ENCODE measurements at places on chromosomes 2 and 18.

DNA sequence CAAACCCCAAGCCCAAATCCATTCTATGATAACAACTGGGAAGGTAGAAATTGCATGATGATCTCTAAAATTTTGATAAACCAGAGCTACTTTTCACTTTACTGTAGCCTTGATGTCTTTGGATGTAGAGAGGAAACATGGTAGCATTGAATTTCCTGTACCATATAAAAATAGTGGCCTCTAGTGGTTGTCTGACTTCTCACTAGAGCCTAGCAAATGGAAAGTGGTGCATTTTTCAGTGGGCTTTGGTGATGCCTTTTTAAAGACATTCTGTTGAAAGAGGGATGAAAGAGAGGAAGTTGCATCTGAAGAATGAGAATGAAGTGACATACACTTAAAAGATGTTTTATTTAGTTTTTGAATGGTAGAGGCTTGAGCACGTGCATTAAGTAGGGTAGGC is 662.2 kb downstream of the XIRP2 start:
- DNase-seq, result peak; percentile 43

- peak; percentile 2 for DNase-seq
Observed at GRCh38 chr2:30758191-30758651, 49.0 kb downstream of the CAPN13 start.

DNA sequence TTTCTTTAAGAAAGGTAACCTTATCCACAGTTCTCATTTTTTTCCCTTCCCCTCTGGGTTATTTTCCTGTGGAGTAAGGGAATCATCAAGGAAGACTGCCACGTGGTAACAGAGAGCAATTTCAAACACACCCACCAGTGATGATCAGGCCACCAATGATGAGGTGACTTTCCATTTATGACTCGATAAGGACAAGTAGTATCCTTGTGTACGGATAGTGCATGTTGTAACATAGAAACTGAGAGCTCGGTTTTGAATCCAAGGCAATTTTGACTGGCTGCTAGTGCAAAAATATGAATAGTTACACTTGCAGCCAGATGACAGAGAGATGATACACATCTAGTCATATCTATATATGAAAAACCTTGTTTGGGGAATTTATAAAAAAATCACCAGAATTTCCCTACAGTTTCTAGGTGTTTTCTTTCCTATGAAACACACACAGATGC is 143.6 kb upstream of the TCF4 start:
- DNase-seq, result no peak

GRCh38 chr2:101329026-101329425 is 20.5 kb upstream of the RNF149 start:
- peak; percentile 14 for DNase-seq

GRCh38 chr2:27572439-27572838 is 10.4 kb upstream of the ZNF512 start:
- DNase-seq, result no peak

DNA sequence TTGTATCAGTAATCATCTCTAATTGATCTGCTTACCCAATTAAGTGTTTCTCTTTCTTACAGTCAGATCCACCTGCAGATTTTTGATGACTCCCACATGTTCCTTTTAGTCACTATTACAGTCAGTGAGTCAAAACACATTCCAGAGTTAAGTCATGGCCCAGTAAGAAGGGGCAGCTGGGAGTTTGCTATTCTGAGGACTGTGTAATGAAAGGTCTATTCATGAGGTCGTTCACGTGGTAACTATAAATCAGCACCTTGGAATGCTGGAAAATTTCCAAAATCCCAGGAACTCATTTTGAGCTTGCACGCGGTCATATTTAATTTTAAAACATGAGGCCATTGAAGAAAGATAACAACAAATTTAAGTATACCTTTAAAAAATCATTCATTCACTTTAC is 252.5 kb downstream of the XIRP2 start:
- peak; percentile 96 for DNase-seq

- no peak for DNase-seq
Observed at GRCh38 chr2:47336259-47337238, 66.4 kb upstream of the MSH2 start.

All from foreskin fibroblast (primary cell).